ENCODE measurements at places on chromosomes 11 and 22.

DNA sequence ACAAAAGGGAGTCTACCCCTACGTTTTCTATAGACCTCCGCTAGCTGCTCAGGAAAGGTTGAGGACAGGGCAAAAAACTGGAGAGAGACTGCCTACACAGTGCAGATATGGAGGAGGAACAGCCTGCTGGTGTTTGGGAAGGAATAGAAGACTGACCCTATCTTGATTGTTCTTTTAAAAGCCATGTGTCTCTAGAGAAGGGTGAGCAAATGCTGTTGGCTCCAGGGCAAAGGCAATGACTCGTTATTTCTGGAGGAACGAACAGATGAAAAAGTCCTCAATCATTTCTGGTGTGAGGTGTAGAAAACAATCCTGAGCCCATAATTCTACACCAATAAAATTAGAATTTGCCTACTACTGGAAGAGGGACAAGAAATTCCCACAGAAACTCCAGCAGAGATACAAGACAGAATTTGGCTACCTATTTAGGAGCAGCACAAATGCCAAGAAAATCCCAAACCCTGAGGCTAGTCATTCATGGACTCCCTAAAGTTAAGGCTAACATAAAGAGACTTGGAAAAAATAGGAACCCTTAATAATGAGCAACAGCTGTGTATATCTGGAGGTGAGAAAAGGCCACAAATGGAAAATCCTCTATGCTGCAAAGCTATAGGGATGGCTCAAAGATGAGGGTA is 1206.3 kb upstream of the CNTN5 start:
- DNase-seq = no peak

- DNase-seq = no peak
These were observed 769.2 kb downstream of the METTL15 start for GRCh38 chr11:28877340-28877739.

DNA sequence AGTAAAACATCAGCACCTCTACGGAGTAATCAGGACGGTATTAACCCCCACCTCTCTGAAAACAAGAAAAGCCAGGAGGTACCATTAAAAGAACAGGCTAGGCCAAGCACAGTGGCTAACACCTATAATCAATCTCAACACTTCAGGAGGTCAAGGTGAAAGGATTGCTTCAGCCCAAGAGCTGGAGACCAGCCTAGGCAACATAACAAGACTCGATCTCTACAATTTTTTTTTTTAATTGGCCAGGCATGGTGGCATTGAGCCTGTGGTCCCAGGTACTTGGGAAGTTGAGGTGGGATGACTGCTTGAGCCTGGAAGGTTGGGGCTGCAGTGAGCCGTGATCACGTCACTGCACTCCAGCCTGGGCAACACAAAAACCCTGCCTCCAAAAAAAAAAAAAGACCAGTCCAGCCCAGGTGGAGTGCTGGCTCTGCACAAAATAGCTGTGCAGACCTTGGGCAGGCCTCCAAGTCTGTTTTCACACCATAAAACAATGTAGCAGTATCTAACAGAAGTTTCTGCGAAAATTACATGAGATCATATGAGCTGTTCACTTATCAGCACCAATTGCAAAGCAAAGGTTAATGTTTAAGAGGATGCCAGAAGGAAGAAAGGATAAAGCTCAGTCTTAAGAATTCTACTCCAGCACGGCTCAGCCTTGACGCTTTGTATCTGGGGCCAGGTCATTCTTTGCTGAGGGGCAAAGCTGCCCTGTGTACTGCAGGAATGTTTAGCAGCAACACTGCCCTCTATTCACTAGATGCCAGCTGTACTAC is 14.8 kb downstream of the CHKA start:
- DNase-seq = no peak

- DNase-seq = no peak
These were observed 4.0 kb upstream of the TH start for GRCh38 chr11:2175659-2176058.

DNA sequence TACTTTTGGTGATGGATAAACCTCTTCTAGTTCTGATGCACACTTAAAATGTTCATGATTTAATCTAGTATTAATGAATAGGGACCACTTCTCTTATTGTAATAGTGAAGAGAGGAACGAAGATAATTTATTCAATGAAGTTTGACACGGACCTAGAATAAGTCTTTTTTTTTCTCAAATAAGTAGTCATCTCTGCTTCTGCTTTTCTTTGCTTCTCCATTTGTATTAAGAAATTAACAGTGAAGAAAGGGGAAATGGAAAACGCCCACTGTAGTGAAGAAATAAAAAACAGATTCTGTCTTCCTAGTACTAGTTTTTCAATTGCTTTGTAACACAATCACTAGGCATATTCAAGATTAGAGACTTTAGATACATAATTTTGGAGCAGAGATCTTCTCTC is 73.0 kb downstream of the CD44 start:
- DNase-seq = no peak

DNA sequence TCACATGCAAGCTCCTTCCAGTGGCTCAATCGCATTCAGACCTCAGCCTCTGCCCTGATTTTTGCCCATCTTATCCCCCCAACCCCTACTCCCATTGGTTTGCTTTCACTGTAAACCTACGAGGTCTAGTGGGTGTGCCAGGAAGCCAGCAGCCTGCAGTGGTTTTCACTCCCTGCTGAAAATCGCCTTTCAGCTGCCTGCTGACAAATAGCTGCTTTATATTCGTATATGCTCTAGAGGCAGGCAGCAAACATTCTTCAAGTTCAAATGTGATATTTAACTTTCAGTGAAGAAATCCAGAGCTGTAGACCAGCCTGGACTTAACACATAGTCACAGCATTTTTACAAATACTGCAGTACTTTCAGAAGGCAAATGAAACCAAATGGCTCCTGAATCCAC is 92.8 kb upstream of the APOA1 start:
- DNase-seq = no peak

GRCh38 chr11:287821-288477 is 977 bp upstream of the PGGHG start:
- DNase-seq = no peak

GRCh38 chr11:68373189-68373814 is 60.9 kb downstream of the LRP5 start:
- DNase-seq = no peak

DNA sequence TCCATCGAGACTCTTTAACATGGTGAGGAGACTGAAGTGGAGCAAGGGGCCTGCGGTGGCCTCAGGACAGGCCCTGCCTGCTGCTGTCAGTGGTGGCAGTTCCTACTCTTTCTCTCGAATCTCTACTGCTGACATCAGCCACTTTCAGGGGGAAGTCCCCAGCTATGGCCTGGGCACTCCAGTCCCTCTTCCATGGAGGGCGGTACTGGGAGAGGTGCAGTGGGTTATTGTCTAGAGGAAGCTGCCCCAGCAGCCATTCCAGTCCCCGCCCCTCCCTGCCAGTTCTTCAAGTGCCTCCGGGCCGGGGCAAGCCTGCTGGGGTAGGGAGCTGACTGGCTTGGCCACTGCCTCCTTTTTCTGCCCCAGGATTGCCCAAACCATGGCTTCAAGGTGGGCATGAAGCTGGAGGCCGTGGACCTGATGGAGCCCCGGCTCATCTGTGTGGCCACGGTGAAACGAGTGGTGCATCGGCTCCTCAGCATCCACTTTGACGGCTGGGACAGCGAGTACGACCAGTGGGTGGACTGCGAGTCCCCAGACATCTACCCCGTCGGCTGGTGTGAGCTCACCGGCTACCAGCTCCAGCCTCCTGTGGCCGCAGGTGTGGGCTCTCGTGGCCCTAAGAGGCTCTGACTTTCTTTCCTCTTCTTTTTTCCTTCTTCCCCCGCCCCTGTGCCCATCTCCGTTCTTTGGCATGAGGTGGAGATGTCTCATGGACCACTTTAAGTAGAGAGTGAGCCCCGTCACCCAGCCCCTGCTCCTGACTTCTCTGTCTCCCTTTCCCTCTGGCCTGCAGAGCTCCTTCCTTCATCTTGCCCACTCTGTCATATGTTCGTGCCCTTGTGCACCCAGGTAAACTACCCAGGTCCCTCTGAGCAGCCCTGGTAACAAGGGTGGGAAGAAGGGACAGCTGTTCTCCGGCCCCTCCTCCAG is 13.7 kb downstream of the CHADL start:
- DNase-seq = no peak

- no peak for DNase-seq
These were observed 108.9 kb downstream of the WNT7B start for GRCh38 chr22:45867906-45868555.

- no peak for DNase-seq
These were observed 6.4 kb upstream of the RCOR2 start for GRCh38 chr11:63923319-63923718.

DNA sequence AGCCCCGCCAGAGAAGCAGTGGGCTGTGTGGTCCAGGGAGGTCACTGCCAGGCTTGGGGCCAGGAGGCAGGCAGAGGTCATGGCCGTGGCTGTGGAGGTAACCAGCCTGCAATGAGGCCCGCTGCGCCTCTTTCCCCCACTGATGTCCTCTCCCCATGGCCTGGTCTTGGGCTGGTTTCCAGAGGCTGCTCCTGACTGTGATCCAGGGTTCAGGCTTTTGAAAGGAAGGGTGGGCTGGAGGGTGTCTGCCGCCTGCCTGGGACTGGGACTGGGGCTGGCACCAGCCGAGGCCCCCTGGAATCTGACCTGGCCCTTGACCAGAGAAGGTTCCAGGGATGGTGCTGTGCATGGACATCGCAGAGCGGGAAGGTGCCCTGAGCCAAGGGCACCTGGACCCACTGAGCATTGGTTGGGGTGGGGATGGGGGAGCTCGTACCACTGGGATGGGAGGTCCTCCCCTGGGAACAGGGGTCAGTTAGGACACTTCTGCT is 59.6 kb upstream of the THY1 start:
- DNase-seq = no peak

- no peak for DNase-seq
These were observed 12.1 kb downstream of the GATD1 start for GRCh38 chr11:765025-765801.

DNA sequence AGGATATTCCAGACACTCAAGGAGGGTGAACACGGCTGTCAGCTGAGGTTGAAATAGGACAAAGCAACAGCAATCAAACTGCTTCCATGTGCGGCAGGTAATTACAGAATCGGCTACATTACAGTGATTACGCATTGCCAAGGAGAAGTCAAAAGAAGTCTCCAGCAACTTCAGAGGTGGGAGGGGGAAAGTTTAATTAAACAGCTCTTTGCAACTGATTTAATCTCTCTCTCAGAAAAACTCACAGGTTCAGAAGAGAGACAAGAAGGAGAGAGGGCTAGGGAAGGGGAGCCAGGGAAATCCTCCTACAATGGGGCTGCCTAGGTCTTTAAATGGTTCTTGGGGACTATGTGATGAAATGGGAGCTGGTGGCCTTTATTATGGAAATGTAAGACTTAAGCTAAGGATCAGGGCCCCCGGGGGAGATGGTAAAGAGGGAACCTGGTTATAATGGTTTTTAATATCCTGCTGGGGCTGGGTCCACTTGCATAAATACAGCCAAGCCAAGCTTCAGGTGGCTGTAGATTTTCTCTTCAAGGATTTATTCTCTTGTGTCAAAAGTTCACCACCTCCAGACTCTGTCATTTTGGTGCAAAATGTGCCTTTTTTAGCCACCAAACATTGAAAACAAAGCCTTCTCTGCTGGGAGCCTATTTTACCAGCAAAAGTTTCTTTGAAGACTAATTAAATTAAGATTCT is 354.7 kb upstream of the NARS2 start:
- DNase-seq = no peak

DNA sequence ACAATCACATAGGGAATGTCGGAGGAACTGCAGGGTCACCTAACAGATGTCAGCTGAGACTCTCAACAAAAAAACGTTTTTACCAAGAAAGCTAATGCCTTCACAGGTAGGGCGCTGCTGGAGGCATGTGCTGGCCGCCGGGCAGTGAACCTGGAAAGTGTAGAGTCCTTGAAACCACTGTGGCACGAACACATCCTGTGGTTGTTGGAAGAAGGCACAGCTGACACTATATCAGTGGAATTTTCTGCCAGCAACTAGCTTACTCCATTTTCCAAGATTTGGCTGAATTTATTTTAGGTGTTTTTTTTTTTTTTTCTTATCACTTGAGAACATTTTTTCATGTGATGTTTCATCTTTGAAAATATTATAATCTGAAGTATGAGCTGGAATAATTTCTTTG is 14.2 kb downstream of the TRMU start:
- DNase-seq = no peak

- no peak for DNase-seq
These were observed 195.9 kb downstream of the SNX19 start for GRCh38 chr11:130720232-130721022.

DNA sequence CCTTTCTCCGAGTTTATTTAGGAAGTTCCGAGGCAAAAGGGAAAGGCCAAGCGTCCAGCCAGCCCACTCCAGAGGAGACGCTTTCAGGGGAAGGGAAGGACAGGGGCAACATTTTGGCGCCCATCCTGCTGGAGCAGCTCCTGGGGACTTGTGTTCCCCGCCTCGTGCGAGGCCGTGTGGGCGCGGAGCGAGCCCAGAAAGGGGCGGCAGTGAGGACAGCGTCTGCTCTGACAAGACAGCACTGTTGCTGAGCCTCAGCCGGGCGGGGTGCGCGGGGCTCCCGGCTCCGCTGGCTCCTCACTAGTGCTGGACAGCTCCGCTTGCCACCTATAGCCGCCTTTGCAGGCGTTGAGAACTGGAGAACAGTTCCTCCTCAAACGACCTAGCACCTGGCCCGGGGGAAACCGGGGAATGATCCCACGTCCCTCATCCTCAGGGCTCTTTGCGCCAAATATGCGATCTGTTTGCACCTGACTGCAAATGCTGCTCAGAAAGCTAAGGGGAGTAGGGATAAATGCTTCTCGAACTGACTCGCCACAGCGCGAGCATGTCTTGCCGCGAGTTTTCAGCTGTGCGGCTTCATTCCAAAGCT is 722 bp upstream of the GUCY1A2 start:
- DNase-seq = no peak

GRCh38 chr11:110077346-110077745 is 15.8 kb upstream of the ZC3H12C start:
- DNase-seq = no peak

GRCh38 chr22:43188829-43189545 is 2.1 kb upstream of the TTLL12 start:
- DNase-seq = no peak

- DNase-seq = no peak
These were observed 147.6 kb downstream of the FBXO7 start for GRCh38 chr22:32622004-32622743.

DNA sequence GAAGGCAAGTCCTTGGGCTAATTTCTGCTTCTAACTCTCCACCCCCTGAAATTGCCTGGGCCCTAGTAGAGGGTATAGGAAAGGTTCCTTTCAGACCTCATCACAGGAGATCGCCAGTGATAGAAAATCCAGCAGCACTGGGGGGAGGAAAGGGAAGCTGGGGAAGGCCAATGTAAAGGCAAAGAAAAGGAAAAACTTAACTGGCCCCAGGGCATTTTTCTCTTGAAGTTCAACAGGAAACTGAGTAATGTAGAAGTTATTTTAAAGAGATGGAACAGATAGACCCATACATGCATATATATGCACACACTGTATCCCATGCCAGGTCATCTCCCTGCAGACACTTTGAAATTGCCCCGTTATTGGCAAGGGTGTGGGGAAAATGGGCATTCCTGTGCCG is 134.0 kb downstream of the TRIM44 start:
- DNase-seq = no peak

GRCh38 chr11:120666121-120666639 is 154.6 kb downstream of the GRIK4 start:
- no peak for DNase-seq
